ENCODE measurements at places on chromosomes 2 and 18.

GRCh38 chr2:65536596-65536995 is 104.2 kb upstream of the SPRED2 start:
- no peak for DNase-seq

- DNase-seq, result no peak
Observed at GRCh38 chr2:159154366-159154765, 132.1 kb downstream of the WDSUB1 start.

GRCh38 chr2:97747285-97747684 is 33.9 kb downstream of the ZAP70 start:
- no peak for DNase-seq

DNA sequence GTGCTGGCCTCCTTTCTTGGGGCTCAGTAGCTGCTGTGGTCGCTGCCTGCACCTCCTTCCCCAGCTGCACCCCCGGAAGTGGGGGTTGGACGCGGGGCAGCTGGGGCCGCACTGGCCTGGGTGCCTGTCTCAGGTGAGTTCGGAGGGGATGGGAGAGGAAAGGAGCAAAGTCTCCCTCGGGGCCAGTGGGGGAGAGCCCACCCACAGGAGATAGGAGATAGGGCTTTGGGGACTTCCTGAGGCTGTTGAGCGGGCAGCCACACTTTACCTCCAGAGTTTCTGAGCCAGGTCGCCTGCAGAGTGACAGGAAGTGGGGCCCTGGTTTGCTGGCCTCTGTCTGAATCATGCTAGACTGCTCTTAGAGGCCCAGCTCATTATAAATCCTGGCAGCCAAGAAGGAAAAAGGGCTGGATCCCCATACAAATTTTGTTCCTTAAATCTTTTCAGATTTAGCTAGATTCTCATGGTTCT is 8.1 kb downstream of the MBP start:
- DNase-seq, result no peak

- no peak for DNase-seq
Observed at GRCh38 chr2:20745924-20746555, 76.9 kb downstream of the LDAH start.

- no peak for DNase-seq
Observed at GRCh38 chr18:28332071-28332470, 155.1 kb upstream of the CDH2 start.

GRCh38 chr2:63544017-63544627 is 44.2 kb downstream of the WDPCP start:
- DNase-seq, result peak; percentile 29

GRCh38 chr18:22347606-22348511 is 69.9 kb downstream of the CTAGE1 start:
- DNase-seq, result no peak

GRCh38 chr2:69501301-69501700 is 64.1 kb upstream of the NFU1 start:
- DNase-seq, result no peak

Measured in MCF 10A (cell line).